NCI-H1092 treated with DMSO at 0.1 percent for 48 hours (cell line): ENCODE measurements at places on chromosomes 3 and 15.
A peak's percentile ranks its signal among the peaks of the same experiment; 100 is the strongest.

DNA sequence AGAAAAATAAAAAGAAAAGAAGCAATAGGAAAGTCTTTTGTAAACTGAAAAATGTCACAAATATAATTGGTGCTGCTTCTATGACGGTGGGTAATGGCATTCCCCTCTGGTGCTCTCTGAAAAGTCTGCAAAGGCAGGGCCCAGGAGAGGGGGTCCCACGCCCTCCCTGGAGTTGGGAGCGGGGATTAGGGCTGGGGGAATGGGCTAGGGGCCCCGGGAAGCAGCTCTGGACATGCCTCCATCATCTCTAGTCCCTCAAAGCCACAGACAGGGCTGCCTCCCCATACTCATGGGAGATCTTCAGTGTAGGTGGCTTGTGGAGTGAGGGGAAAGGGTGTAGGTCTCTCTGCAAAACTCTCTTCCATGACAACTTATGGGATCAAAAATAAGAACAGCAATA is 7.8 kb upstream of the RHCG start:
- DNase-seq: no peak

- DNase-seq: no peak
Observed at GRCh38 chr3:128471720-128472119, 5.0 kb upstream of the DNAJB8 start.

DNA sequence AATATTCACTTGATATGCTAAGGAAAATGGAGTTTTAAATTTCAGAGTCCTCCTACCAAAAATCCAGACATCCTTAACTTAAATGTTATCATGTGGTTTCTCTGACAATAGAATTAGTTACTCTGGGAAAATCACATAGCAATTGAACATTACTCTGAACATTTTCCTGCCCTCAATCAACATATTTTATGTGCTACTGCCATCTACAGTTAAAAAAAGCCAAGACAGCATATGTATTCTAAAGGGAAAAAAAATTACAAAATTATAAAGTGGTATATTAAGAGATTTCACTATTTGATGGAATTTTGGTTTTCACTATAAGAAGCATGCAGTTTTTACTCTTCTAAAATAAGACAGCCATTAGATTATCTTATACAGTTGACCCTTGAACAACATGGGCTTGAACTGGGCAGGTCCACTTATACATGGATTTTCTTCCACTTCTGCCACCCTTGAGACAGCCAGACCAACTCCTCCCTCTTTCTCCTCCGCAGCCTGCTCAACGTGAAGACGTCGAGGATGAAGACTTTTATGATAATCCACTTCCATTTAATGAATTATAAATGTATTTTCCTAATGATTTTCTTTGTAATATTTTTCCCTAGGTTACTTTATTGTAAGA is 122.3 kb downstream of the ATP1B3 start:
- DNase-seq: no peak

DNA sequence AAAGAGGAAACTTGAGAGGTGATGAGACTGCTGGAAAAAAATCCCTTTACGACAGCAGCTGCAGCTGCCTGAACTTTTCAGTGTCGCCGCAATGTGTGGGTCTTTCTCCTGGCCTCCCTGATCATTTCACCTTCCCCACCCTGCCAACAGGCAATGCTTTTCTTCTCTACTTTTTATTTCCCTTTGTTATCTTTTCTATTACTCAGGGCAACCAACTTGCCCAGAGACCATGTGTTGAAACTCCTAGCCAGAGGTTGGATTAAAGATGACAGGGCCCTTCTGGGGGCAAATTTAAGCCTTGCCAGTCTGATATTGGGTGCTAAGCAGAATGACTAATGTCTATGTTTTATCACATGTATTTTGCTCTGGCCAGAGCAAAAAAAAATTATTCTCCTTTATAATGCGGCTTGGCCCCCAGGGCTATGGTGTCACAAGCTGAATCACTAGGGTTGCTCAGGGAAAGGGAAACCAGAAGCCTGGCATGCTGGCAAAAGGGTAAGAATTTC is 51.5 kb upstream of the CFAP20DC start:
- no peak for DNase-seq

- DNase-seq: no peak
Observed at GRCh38 chr15:39508536-39508935, 72.3 kb upstream of the THBS1 start.

- no peak for DNase-seq
Observed at GRCh38 chr3:69463531-69463930, 77.6 kb upstream of the FRMD4B start.

DNA sequence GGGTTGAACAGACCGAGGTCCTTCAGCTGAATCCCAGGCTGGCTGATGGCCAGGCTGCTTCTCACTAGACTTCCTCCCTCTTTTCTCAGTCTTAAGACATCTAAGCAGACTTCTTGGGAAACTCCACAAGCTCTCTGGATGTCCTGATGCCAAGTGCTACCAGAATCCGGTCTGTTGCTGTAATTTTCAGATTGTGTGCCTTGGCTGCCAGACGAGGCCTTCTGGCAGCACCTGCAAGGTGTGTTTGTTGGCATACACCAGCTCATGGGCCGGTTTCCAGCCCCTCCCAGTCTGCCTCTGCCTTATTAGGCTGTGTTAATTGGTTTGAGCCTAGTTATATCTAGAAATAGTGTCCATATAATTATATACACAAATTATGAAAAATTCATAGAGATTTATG is 120.6 kb downstream of the TNIK start:
- DNase-seq: no peak

DNA sequence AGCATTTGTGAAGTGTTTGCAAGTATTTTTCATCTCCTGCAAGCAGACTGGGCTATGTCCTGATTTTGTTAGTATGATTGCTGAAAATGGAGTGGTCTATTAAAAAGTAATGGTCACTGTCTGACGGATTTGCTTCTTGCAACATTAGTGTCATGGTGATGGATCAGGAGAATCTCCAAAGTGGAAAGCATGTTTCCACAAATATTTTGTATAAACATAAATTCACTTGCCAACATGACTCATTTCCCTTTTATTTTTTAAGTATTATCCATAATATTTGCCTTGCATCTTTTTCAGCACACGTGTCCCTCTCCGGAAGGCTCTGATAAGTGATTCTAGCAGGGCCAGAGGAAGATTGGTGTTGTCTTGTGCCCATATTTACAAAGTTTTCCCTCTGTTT is 27.4 kb upstream of the CACNA2D3 start:
- no peak for DNase-seq

- no peak for DNase-seq
Observed at GRCh38 chr3:24686808-24687207, 192.2 kb upstream of the THRB start.

GRCh38 chr15:40048211-40048792 is 9.3 kb upstream of the SRP14 start:
- DNase-seq: no peak

DNA sequence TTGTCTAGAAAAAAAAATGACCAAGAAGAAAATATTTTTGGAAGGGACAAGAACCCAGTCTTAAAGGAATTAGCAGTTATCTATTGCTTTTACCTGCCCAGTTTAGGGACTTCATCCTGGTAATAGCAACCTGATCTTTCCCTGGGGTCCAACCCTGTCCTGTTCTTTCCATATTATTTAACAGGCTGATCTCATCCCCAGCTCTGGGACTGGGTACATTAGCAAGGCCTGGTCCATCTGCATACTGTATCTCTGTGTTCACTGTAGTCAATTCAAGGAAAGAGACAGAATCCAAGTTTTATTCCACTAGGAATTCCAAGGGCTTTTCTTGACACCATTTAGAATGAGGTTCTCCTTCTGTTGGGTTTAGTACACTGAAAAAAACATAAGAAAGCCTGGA is 191.7 kb upstream of the GADL1 start:
- peak; percentile 2 for DNase-seq

DNA sequence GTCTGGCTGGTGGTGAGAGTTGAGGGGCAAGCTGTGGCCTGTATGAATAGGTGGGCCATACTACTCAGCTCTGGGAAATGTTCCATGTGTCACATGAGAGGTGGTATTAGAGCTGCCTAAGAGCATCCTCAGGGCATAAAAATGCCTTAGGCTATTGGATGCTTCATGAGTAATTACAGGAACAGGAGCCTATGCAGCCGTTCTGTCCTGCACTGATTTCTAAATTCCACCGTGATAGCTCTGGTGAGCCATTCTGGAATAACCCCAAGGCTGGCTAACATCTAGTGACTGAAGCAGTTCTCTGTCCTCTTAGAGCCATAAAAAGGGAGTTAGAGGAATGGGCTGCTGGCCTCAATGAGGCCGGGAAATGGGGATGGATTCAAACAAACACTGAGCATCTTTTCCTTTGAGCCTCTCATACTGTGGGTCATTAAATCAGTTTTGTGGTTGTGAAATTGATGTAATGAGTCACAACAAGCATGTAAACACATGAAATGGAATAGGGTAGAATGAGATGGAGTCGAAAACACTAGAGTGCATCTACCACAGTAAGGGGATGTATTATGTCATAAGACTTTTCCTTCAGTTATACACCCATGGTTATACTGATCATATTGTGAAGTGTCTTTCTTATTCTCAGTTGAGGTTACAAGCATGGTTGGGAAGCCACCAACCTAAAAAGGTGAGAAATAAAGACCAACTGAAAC is 41.0 kb downstream of the DGKG start:
- peak; percentile 8 for DNase-seq

- DNase-seq: no peak
Observed at GRCh38 chr3:58084166-58084565, 75.9 kb downstream of the FLNB start.

GRCh38 chr3:187327845-187328244 is 36.3 kb upstream of the MASP1 start:
- DNase-seq: no peak

GRCh38 chr3:13932578-13933295 is 52.9 kb upstream of the WNT7A start:
- DNase-seq: no peak

DNA sequence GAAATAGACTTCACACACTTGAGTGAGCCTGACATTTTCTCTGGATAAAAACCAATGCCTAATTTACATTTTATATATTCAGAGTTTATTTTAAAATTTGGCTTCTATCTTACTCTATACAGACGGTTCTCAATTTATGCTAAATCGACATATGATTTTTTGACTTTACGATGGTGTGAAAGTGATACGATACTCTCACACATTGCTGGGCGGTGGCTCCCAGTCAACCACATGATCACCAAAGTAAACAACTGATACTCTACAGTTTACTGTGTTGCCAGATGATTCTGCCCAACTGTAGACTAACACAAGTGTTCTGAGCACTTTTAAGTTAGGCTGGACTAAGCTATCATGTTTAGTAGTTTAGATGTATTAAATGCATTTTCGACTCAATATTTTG is 25.1 kb upstream of the GADL1 start:
- no peak for DNase-seq

DNA sequence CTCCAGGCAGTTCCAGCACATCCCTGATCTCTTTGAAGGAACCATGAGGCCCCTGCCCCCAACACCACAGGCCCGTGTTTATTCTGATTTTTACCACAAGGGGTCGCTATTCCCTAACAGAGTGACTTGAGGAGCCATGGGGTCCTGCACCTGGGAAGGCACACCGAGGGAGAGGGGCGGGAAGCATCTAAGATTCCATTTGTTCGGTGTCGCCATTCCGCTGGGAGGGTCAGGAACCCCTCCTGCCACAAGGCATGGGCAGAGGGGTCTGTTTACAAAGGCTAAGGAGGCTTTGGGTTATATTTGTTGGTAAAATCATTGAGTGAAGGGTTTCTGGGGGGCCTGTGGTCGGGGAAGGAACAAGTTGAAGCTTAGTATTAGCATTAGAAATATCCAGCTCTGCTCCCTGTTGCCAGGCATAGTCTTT is 77.1 kb downstream of the WDR76 start:
- peak; percentile 40 for DNase-seq

GRCh38 chr3:151044706-151045105 is 40.8 kb upstream of the MED12L start:
- no peak for DNase-seq

DNA sequence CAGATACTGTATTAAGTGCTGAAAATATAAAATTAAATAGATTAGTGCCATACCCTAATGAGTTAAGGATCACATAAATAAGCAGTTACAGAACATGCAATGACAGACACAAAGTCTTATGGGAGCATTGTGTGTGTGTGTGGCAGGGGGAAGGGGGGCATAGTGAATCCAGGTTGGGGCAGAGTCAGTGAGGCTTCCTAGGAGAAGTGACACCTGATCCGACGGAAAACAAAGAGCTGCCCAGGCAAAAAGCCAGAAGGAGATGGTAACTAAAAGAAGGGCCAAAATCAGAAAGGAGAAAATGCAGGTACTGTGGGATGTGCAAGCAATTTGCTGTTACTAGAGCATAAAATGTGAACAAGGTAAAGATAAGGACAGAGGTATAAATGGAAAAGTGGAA is 80.1 kb upstream of the CHRM5 start:
- DNase-seq: peak; percentile 26

DNA sequence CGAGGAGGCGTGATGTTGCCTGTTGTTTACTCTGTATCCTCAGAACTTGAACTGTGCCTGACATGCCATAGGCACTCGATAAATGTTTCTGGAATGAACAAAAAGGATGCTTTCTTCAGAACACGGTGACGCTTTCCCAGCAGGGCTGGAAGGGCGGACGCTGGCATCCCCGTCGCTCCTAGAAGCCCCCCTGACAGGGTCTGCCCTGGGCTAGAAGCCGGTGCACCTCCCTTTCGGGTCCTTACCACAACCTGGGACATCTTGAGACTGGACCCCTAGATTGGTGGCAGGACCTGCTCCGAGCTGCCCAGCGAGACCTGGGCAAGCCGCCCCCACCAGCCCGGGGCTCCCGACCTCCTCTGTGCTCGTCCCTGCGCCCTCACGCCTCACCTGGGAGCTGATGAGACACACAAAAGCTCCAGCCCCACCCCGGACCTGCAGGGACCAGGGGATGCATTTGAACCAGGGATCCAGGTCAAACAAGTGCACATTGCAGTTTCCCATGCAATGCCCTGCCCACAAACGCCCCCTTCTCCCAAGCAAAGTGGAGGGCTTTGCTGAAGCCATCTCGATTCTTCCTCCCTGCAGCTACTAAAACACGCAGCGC is 131.2 kb upstream of the MEF2A start:
- DNase-seq: no peak

DNA sequence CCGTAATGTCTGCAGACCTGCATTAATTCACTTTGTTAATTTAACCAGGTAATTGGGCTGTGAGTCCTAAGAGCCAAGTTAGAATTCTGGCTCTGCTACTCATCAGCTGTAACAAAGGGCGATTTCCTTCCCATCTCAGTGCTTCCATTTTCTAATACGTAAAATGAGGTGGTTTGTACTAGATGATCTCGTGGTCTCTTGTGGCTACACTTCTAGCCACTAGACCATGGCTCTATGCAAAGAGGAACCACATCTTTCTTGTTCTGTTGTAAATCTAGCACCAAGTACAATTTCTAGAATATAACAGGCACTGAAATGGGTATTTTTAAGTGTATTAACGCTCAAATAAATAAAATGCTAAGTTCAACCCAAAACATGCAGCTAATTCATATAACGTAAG is 174.4 kb upstream of the THBS1 start:
- DNase-seq: no peak

- DNase-seq: no peak
Observed at GRCh38 chr15:92384381-92384780, 9.3 kb upstream of the ST8SIA2 start.

- DNase-seq: no peak
Observed at GRCh38 chr15:35000511-35000910, 12.4 kb upstream of the ZNF770 start.

GRCh38 chr3:159825216-159825854 is 163.3 kb upstream of the IL12A start:
- no peak for DNase-seq
